Smooth muscle cell of the coronary artery (primary cell): ENCODE measurements at places on chromosomes 7 and 10. TPM values are rescaled to one million over a fixed set of nuclear protein-coding genes. Genes with fewer than 3 reads are reported as not detected.

TMEM236 gene
- under 0.01 TPM in 1 of 2 replicates, not detected in the other for total RNA-seq

SPDYE2B gene
- 0.12 TPM in 1 of 2 replicates, not detected in the other for total RNA-seq

C10orf62 gene
- 0.08 TPM in 1 of 2 replicates, not detected in the other for total RNA-seq

CYP3A5 gene
- total RNA-seq, result not detected in 2 replicates

PLAC9 gene
- total RNA-seq, result 24.6 and 27.2 TPM in 2 replicates

ANKRD30A gene
- total RNA-seq, result not detected in 2 replicates

CDC14C gene
- total RNA-seq, result 0.08 TPM in 1 of 2 replicates, not detected in the other

PRKAR2B gene
- 0.08 and 1.5 TPM in 2 replicates for total RNA-seq

SPDYE8 gene
- not detected in 2 replicates for total RNA-seq

SMO gene
- 18.5 and 22.7 TPM in 2 replicates for total RNA-seq

MBL2 gene
- total RNA-seq, result not detected in 2 replicates

C7orf57 gene
- not detected in 2 replicates for total RNA-seq

MSRB2 gene
- 15.1 and 20.9 TPM in 2 replicates for total RNA-seq

GARS1 gene
- total RNA-seq, result 167 and 297 TPM in 2 replicates

HPS1 gene
- total RNA-seq, result 18.6 and 31.1 TPM in 2 replicates

CREB5 gene
- total RNA-seq, result 2.5 and 2.6 TPM in 2 replicates

PAPSS2 gene
- 122 and 168 TPM in 2 replicates for total RNA-seq

DDC gene
- not detected in 2 replicates for total RNA-seq

NEURL1 gene
- total RNA-seq, result under 0.01 TPM in 2 replicates

DMTF1 gene
- 48.8 and 111 TPM in 2 replicates for total RNA-seq

CUBN gene
- 0.68 and 3.4 TPM in 2 replicates for total RNA-seq

KAZALD1 gene
- 4.0 and 25.4 TPM in 2 replicates for total RNA-seq

AMPH gene
- 0.23 and 3.9 TPM in 2 replicates for total RNA-seq

CCDC7 gene
- 8.7 and 11.1 TPM in 2 replicates for total RNA-seq

ZCWPW1 gene
- 0.94 and 1.2 TPM in 2 replicates for total RNA-seq

FAM237B gene
- not detected in 2 replicates for total RNA-seq

COL1A2 gene
- total RNA-seq, result 3,805 and 4,961 TPM in 2 replicates

PIP gene
- not detected in 2 replicates for total RNA-seq

FOXI2 gene
- total RNA-seq, result not detected in 2 replicates

STAG3 gene
- total RNA-seq, result 0.30 and 1.4 TPM in 2 replicates

FAM13C gene
- total RNA-seq, result 1.6 and 2.8 TPM in 2 replicates

EGR2 gene
- total RNA-seq, result 0.15 and 1.3 TPM in 2 replicates

HOXA3 gene
- total RNA-seq, result not detected in 2 replicates

MRLN gene
- total RNA-seq, result not detected in 2 replicates

CPN1 gene
- total RNA-seq, result not detected in 2 replicates

CYP2C8 gene
- not detected in 2 replicates for total RNA-seq

PPA1 gene
- 172 and 229 TPM in 2 replicates for total RNA-seq
